Right cardiac atrium (tissue), 5 donors: ENCODE measurements at places on chromosomes 5 and 9. TPM values are rescaled to one million over a fixed set of nuclear protein-coding genes. Genes with fewer than 3 reads are reported as not detected.

The IL4 gene
- total RNA-seq = not detected

The KIF4B gene
- total RNA-seq = not detected

The SHC3 gene
- 0.88 TPM for total RNA-seq

The TAF1L gene
- total RNA-seq = not detected

The DPM2 gene
- 16.6 TPM for total RNA-seq

The AOPEP gene
- 154 TPM for total RNA-seq

The ACOT12 gene
- not detected for total RNA-seq
